ENCODE measurements at places on chromosomes 3 and 15.

- no peak for DNase-seq
Observed at GRCh38 chr3:186540835-186541226, 3.3 kb downstream of the CRYGS start.

DNA sequence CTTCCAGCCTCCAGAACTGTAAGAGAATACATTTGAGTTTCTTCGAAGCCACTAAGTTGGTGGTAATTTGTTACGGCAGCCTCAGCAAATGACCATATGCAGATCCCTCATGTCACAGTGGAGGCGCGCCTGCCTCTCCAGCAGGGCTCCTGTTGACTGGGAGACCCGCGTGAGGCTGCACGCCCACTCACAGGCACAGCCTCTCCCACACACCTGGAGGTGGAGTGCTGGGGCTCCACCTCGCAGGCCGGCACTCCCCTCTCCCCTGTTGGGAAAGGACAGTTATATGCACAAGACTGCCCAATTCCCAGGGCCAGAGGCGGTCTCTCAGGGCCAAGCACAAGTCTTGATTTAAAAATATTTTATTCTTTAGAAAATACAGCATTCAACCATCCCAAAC lies 2.8 kb upstream of the TLR9 start:
- DNase-seq = no peak

DNA sequence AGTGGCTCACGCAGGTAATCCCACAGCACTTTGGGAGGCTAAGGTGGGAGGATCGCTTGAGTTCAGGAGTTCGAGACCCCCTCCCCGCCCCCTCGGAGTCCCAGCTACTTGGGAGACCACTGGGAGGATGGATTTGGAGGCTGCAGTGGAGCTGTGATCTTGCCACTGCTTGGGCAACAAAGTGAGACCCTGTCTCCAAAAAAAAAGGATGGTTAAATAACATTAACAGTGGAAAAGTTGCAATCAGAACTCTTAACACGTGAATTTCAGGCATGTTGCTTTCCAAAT lies 1.4 kb upstream of the TMEM87A start:
- no peak for DNase-seq

DNA sequence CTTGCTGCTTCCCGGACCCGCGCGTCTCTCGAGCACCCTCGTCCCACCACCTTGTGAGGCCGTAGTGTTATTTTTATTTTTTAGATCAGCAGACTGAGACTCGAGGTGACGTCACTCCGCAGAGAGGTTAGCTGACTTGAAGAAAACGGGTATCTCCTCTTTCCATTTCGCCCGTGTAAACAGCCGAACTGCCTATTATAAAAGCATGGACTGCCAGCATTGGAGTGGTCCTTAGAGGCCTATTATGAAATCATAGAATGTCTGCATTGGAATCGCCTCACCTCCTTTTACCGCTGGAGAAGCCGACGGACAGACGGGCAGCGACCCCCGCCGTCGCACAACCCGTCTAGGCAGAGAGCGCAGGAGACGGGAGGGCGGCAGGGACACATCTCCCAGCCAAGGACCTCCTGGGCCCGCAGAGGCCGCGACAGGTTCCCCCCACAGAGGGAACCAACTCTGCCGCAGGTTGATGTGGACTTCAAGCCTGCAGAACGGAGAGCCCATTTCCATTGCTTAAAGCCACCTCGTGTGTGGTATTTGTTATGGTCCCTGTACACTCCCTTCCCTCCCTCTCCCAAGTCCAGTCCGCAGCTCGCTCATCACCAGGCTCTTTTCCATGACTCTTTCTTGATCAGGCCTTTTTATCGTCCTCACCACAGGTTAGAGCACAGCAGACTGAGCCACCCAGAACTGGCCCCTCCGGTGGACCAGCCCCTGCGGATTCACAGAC lies 540 bp upstream of the PPP1R2 start:
- no peak for DNase-seq

DNA sequence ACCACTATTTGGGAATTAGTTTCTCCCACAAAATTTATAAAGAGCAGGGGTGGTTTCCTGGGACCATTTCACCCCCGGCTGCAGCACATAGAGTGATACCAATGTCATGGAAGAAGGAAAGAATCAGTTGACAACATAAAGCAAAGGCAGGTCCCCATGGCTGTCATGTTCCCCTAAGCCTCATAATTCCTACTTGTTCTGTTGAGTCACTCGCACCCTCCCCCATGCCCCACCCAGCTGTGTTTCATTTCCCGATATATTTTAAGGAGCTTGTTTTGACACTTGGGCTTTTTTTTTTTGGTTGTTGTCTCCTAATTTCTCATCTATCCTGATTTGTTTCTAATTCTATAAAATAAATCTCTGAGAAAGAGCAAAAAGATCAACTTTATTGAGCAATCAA lies 24.9 kb downstream of the ERC2 start:
- no peak for DNase-seq

GRCh38 chr3:79729096-79729495 lies 38.7 kb downstream of the ROBO1 start:
- DNase-seq = peak; percentile 4

- no peak for DNase-seq
Observed at GRCh38 chr3:27990324-27990723, 251.1 kb upstream of the CMC1 start.

- DNase-seq = no peak
Observed at GRCh38 chr3:171230865-171231264, 204.3 kb upstream of the SLC2A2 start.

GRCh38 chr3:15449489-15450224 lies 22.3 kb downstream of the EAF1 start:
- no peak for DNase-seq

- DNase-seq = no peak
Observed at GRCh38 chr3:38141952-38142273, 3.5 kb downstream of the MYD88 start.

DNA sequence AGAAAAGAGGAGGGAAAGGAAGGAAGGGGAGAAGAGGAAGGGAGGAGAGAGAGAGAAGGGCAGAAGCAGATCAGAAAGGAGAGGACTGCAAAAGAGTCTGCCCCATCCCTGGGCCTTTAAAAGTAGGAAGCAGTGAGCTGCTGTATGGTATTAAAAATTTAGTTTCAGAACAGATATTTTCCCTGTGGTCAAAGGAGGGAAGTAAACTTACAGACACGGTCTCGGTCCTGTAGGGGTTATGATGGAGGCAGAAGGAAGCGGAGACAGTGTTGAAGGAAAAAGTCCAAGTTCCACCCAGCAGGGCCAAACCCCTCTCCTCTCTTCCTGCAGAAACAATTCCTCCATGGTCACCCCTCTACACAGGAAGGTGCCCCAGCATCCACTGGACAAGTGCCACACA lies 122.0 kb upstream of the PROK2 start:
- no peak for DNase-seq

GRCh38 chr3:82978368-82978767 lies 1216.9 kb upstream of the GBE1 start:
- DNase-seq = peak; percentile 81

GRCh38 chr3:133956353-133956752 lies 60.7 kb upstream of the RAB6B start:
- no peak for DNase-seq

- no peak for DNase-seq
Observed at GRCh38 chr3:30620402-30621360, 14.3 kb downstream of the TGFBR2 start.

GRCh38 chr15:31869686-31870307 lies 160.5 kb upstream of the CHRNA7 start:
- DNase-seq = peak; percentile 10

DNA sequence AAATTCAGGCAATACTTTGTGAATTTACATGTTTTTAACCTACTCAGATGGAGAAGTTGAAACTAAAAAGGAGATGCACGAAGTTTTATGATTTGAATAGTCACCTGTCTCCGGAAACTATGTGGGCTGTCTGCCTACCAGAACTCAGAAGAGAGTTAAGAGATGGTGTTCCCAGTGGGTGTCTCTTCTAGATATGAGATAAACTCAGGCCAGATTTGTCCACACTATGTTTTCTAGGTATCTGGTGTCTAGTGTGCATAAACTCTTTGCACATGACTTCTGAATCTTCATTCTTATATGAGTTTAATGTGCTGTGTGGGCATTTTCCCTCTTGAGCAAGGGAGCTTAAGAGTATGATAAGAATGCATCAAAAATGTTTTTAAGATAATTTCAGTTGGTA lies 222.8 kb downstream of the FOXP1 start:
- DNase-seq = no peak

GRCh38 chr15:65386886-65387285 lies 9.1 kb upstream of the IGDCC3 start:
- no peak for DNase-seq

GRCh38 chr3:3170998-3171397 lies 8.5 kb downstream of the CRBN start:
- peak; percentile 55 for DNase-seq

DNA sequence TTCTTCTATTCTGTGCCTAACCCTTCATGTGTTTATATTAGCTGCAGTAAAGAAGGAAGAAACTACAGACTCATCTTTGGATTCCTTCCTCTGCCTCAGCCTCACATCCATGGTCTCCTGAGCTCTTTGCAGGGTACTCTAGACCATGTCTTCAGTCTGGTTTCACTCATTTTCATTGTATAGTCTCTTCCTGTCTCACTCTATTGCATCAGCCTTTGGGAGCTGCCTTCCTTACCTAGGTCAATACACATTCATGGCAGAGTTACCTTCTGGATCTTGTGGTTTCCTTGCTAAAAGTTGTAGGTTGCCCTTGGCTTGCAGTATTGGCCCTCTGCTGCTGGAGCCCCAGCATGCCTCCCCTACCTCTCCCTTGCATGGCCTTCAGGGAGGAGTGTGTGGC lies 31.5 kb upstream of the SCAANT1 start:
- DNase-seq = no peak

DNA sequence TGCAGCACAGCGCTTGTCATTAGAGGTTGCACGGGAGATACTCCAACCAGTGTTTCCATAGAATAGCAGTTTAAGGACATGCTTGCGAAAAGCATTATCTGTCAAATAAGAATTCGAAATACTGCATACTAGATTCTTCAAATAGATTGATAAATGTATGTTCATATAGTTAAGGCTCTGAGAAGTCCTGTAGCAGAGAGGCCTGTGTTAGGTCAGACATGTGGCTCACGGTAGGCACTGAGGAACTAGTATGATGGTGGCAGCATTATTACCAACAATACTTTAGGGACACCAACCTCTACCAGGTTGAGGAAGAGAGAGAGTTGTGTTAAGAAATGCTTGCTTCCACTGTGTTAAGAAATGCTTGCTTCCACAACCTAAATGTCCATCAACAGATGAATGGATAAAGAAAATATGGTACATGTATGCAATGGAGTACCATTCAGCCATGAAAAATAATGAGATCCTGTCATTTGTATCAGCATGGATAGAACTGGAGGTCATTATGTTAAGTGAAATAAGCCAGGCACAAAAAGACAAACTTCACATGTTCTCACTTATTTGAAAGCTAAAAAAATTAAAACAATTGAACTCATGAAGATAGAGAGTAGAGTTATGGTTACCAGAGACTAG lies 14.9 kb downstream of the MTMR14 start:
- no peak for DNase-seq

GRCh38 chr3:150261958-150262357 lies 146.1 kb upstream of the TSC22D2 start:
- DNase-seq = no peak

- DNase-seq = no peak
Observed at GRCh38 chr3:104764496-104764895, 602.2 kb upstream of the ALCAM start.

DNA sequence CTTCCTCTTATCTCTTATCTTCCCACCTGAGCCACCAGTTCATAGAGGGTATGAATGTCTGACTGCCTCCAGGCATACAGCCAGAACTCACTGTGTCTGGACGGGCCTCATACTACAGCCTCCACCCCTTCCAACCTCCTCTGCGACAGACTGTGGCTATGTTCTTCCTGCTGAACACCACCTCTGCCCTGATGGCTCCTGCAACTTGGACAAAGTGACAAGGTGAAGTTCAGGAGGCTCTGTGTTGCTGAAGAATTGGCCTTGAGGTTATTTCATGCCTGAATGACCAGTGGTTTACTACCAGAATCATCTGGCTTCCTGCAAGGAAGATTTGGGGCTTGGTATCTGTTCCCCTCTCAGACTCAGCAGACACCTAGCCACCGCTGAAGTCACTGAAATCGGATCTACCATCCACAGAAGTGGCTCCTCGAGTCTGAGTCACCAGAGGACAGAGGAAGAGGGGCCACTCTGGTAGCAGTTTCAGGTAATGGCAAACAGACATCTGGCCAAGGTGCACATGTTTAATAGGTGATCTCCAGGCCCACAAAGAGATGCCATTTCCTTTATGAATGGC lies 14.2 kb upstream of the ULK3 start:
- DNase-seq = no peak

DNA sequence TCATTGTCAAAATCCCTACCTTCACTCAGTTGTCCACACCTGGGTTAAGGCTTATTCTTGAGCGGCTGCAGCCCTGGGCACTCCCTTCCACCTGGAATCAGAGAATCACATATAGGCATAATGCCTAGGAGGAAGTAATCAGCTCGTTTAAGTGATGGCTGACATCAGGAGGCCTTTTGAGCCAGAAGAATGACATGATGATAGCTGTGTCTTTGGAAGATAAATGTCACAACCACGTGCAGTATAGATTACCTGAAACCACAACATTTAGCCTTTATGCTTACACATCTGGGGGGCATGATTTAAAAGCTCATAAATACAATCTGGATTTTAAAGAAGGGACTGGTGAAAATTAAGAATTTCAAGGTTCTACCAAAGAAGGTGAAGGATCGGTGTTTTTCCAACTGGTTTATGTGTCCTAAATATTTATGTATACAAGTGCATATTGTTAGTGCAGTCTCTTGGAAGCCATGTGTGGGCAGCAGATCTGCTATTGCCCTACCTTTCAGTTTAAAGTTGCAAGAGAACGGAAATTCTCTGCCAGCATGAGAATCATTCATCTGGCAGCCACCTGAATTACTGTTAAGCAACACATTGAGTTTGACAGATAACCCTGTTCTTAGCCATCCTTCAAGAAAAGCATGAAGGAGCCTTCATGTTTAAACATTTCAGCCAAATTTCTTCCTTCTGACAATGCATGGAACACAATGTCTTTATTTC lies 163.4 kb upstream of the NR2E3 start:
- DNase-seq = no peak

GRCh38 chr15:32718821-32719716 lies 1.3 kb downstream of the GREM1 start:
- DNase-seq = no peak

DNA sequence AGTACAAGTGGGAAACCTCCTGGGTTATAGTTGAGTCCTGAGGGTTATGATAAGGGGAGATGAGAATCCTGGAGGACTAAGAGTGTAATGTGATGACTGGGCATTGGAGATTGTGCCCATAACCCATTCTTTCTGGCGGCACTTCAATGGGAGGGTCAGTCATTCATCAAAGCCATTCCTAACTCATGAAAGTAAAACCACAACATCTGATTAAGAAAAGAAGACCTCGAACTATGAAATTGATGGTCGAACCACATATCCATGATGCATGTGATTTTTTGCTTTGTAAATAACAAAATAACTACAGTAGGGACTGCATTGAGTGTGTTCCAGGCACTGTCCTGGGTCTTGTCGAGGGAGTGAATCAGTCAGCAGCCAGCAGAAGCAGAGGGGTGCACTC lies 215.1 kb downstream of the SHQ1 start:
- no peak for DNase-seq

GRCh38 chr3:143653935-143654334 lies 194.3 kb downstream of the SLC9A9 start:
- DNase-seq = no peak
